ENCODE measurements at places on chromosomes 12 and 14. TPM values are rescaled to one million over a fixed set of nuclear protein-coding genes. Genes with fewer than 3 reads are reported as not detected.

DNA sequence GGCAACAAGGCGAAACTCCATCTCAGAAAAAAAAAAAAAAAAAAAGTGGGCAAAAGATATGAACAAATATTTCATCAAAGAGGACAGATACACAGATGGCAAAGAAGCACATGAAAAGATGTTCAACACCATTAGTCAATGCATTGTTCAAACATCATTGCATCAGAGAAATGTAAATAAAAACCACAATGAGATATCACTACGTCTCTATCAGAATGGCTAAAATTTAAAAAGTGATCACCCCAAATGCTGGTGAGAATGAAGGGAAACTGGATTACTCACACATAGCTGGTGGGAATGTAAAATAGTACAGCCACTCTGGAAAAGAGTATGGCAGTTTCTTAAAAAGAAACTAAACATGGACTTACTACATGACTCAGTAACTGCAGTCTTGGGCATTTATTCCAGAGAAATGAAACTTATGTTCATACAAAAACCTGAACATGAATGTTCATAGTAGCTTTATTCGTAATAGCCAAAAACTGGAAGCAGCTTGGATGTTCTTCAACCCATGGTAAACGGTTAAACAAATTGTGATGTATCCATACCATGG lies 3.6 kb downstream of the L2HGDH start:
- H3K27me3 ChIP-seq = no peaks in the 10 kb centered on the region
- peaks cover 26% of the 10 kb centered on the region for H3K36me3 ChIP-seq
- DNase-seq = no peak
- peaks cover 6% of the 10 kb centered on the region for H3K4me1 ChIP-seq
- H3K27ac ChIP-seq = no peak overlapping the region

- peak within 1 kb of the TSS; percentile 33 for H3K27ac ChIP-seq
- peaks cover 27% of the 10 kb centered on the region for H3K4me1 ChIP-seq
- H3K36me3 ChIP-seq = peaks cover 50% of the 10 kb centered on the region
- DNase-seq = peak; percentile 84
- no peaks in the 10 kb centered on the region for H3K27me3 ChIP-seq
Observed at GRCh38 chr12:106247674-106248311, at the start of gene CKAP4. CKAP4 (minus strand) TSS chr12:106248020; CDS start chr12:106247851, 169 bp downstream.

- no peaks in the 10 kb centered on the region for H3K36me3 ChIP-seq
- H3K4me1 ChIP-seq = peaks cover 39% of the 10 kb centered on the region
- H3K27me3 ChIP-seq = no peaks in the 10 kb centered on the region
- no peak overlapping the region for H3K27ac ChIP-seq
- H3K4me3 ChIP-seq = no peak overlapping the region
- no peak for DNase-seq
Observed at GRCh38 chr12:38890102-38890855, 15.1 kb downstream of the CPNE8 start.

LGALS3 gene
- 429 TPM for total RNA-seq

Measured in Calu3 (cell line).